ENCODE measurements at places on chromosomes 7 and 10. TPM values are rescaled to one million over a fixed set of nuclear protein-coding genes. Genes with fewer than 3 reads are reported as not detected.
A peak's percentile ranks its signal among the peaks of the same experiment; 100 is the strongest.

The ADAMTS14 gene
- 0.16 TPM for total RNA-seq

GRCh38 chr7:12759151-12759550 lies 71.7 kb downstream of the ARL4A start:
- H3K36me3 ChIP-seq = peaks cover 3% of the 10 kb centered on the region
- peaks cover 2% of the 10 kb centered on the region for H3K27me3 ChIP-seq
- H3K4me3 ChIP-seq = no peak overlapping the region
- no peaks in the 10 kb centered on the region for H3K4me1 ChIP-seq
- DNase-seq = no peak
- H3K27ac ChIP-seq = no peak overlapping the region

- H3K36me3 ChIP-seq = no peaks in the 10 kb centered on the region
- no peak for DNase-seq
- H3K4me3 ChIP-seq = peak overlapping the region; percentile 66
- H3K4me1 ChIP-seq = peaks cover 7% of the 10 kb centered on the region
- H3K27me3 ChIP-seq = peaks cover 59% of the 10 kb centered on the region
These were observed 1.4 kb downstream of the HTRA1 start for GRCh38 chr10:122462533-122463465.

The HOXA13 gene
- total RNA-seq = not detected

GRCh38 chr10:91665842-91666241 lies 33.0 kb upstream of the PPP1R3C start:
- no peak overlapping the region for H3K4me3 ChIP-seq
- H3K36me3 ChIP-seq = no peaks in the 10 kb centered on the region
- H3K27me3 ChIP-seq = peaks cover 11% of the 10 kb centered on the region
- no peak overlapping the region for H3K27ac ChIP-seq

The GSTK1 gene
- 163 TPM for total RNA-seq

- H3K27me3 ChIP-seq = no peaks in the 10 kb centered on the region
- H3K4me1 ChIP-seq = peaks cover 42% of the 10 kb centered on the region
These were observed 6.2 kb downstream of the GIGYF1 start for GRCh38 chr7:100687751-100688300.

- no peaks in the 10 kb centered on the region for H3K27me3 ChIP-seq
- no peak overlapping the region for H3K27ac ChIP-seq
- H3K4me3 ChIP-seq = no peak overlapping the region
- no peak for DNase-seq
These were observed 542.5 kb downstream of the GATA3 start for GRCh38 chr10:8596929-8597472.

GRCh38 chr7:113308399-113308798 lies 190.0 kb upstream of the SMIM30 start:
- DNase-seq = no peak
- no peak overlapping the region for H3K27ac ChIP-seq
- H3K36me3 ChIP-seq = no peaks in the 10 kb centered on the region
- no peaks in the 10 kb centered on the region for H3K4me1 ChIP-seq

- H3K4me1 ChIP-seq = no peaks in the 10 kb centered on the region
- H3K27me3 ChIP-seq = no peaks in the 10 kb centered on the region
- DNase-seq = no peak
- H3K36me3 ChIP-seq = no peaks in the 10 kb centered on the region
These were observed 61.3 kb downstream of the CD36 start for GRCh38 chr7:80699721-80700256.

GRCh38 chr7:107660381-107661080 lies at the start of gene SLC26A4:
SLC26A4 (plus strand) TSS chr7:107660828; CDS start chr7:107661642, 814 bp downstream.
- H3K4me1 ChIP-seq = peaks cover 32% of the 10 kb centered on the region
- DNase-seq = peak; percentile 66
- H3K4me3 ChIP-seq = peak within 1 kb of the TSS; percentile 74
- no peaks in the 10 kb centered on the region for H3K36me3 ChIP-seq

The CFTR gene
- total RNA-seq = not detected

DNA sequence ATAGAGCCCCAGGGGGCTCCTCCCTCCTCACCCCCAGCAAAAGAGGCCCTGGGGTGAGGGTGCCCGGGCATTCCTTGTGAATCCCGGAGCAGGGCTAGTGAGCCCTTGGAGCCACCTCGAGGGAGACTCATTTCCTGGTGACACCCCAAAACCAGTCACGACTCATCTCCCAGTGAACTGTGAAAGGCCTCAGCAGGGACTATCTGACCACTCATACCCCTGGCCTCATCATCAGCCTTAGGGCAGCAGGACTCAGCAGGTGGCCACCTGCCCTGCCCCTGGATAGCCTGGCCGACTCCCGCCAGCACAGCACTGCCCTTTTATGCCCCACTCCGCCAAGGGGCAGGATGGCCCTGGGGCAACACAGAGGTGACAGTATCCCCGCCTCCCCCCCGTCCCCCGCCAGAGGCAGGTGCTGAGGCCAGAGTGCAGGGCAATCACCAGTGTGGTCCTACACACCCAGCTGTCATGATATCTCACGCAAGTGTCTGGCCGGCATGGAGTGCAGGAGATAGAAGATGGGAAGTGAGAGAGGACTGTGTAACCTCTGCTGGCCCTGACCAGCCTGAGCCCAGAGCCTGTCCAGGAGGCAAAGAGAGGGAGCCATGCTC lies 3.2 kb downstream of the SNCG start:
- H3K4me3 ChIP-seq = no peak overlapping the region
- no peaks in the 10 kb centered on the region for H3K36me3 ChIP-seq
- H3K27me3 ChIP-seq = no peaks in the 10 kb centered on the region
- DNase-seq = no peak
- no peak overlapping the region for H3K27ac ChIP-seq
- peaks cover 11% of the 10 kb centered on the region for H3K4me1 ChIP-seq

The DEPP1 gene
- 0.16 TPM for total RNA-seq

GRCh38 chr10:34015700-34016099 lies 681.2 kb upstream of the NRP1 start:
- no peaks in the 10 kb centered on the region for H3K27me3 ChIP-seq
- no peak for DNase-seq
- H3K4me3 ChIP-seq = no peak overlapping the region

GRCh38 chr7:12893292-12893691 lies 205.9 kb downstream of the ARL4A start:
- H3K36me3 ChIP-seq = no peaks in the 10 kb centered on the region
- H3K27ac ChIP-seq = no peak overlapping the region
- DNase-seq = no peak
- H3K27me3 ChIP-seq = peaks cover 3% of the 10 kb centered on the region
- no peak overlapping the region for H3K4me3 ChIP-seq
- H3K4me1 ChIP-seq = no peaks in the 10 kb centered on the region

GRCh38 chr10:84194424-84195043 lies at the start of gene CDHR1:
CDHR1 (plus strand) TSS chr10:84194537; CDS start chr10:84194761, 224 bp downstream.
- H3K4me3 ChIP-seq = peak within 1 kb of the TSS; percentile 57
- peaks cover 10% of the 10 kb centered on the region for H3K27me3 ChIP-seq
- no peaks in the 10 kb centered on the region for H3K36me3 ChIP-seq
- DNase-seq = peak; percentile 72

GRCh38 chr7:20381406-20382034 lies 50.8 kb downstream of the ITGB8 start:
- H3K27ac ChIP-seq = no peak overlapping the region
- no peaks in the 10 kb centered on the region for H3K27me3 ChIP-seq
- no peaks in the 10 kb centered on the region for H3K36me3 ChIP-seq

DNA sequence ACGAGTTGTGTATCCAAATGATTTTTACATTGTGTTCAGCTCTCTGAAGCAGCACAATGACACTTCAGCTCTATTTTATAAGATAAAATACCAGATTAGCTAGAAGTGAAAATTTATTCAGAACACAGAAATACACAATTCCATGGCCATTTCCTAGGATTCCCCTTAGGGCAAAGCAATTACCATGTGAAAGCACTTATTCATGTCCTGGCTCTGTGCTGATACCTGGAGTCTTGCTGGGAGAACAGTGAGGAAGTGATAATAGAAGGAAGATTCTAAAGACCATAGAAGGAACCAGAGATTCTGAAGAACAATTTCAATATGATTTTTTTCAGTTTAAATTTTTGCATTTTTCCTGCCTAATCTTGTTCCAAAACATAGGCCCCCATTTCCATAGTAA lies 657.4 kb upstream of the ZWINT start:
- no peak for DNase-seq
- no peaks in the 10 kb centered on the region for H3K36me3 ChIP-seq
- H3K4me3 ChIP-seq = no peak overlapping the region
- no peaks in the 10 kb centered on the region for H3K4me1 ChIP-seq
- H3K27me3 ChIP-seq = no peaks in the 10 kb centered on the region
- no peak overlapping the region for H3K27ac ChIP-seq

GRCh38 chr10:48279081-48279751 lies 4.7 kb upstream of the FRMPD2 start:
- H3K36me3 ChIP-seq = no peaks in the 10 kb centered on the region
- no peak overlapping the region for H3K27ac ChIP-seq
- no peak overlapping the region for H3K4me3 ChIP-seq
- peaks cover 7% of the 10 kb centered on the region for H3K27me3 ChIP-seq

- H3K4me3 ChIP-seq = no peak overlapping the region
- no peaks in the 10 kb centered on the region for H3K27me3 ChIP-seq
- no peaks in the 10 kb centered on the region for H3K4me1 ChIP-seq
- H3K36me3 ChIP-seq = no peaks in the 10 kb centered on the region
- H3K27ac ChIP-seq = no peak overlapping the region
- DNase-seq = no peak
These were observed 179.4 kb downstream of the CPEB3 start for GRCh38 chr10:92111336-92111939.

- no peaks in the 10 kb centered on the region for H3K27me3 ChIP-seq
- no peak overlapping the region for H3K27ac ChIP-seq
- no peaks in the 10 kb centered on the region for H3K4me1 ChIP-seq
- no peak overlapping the region for H3K4me3 ChIP-seq
- no peaks in the 10 kb centered on the region for H3K36me3 ChIP-seq
These were observed 399.2 kb downstream of the SORCS1 start for GRCh38 chr10:106765241-106765754.

DNA sequence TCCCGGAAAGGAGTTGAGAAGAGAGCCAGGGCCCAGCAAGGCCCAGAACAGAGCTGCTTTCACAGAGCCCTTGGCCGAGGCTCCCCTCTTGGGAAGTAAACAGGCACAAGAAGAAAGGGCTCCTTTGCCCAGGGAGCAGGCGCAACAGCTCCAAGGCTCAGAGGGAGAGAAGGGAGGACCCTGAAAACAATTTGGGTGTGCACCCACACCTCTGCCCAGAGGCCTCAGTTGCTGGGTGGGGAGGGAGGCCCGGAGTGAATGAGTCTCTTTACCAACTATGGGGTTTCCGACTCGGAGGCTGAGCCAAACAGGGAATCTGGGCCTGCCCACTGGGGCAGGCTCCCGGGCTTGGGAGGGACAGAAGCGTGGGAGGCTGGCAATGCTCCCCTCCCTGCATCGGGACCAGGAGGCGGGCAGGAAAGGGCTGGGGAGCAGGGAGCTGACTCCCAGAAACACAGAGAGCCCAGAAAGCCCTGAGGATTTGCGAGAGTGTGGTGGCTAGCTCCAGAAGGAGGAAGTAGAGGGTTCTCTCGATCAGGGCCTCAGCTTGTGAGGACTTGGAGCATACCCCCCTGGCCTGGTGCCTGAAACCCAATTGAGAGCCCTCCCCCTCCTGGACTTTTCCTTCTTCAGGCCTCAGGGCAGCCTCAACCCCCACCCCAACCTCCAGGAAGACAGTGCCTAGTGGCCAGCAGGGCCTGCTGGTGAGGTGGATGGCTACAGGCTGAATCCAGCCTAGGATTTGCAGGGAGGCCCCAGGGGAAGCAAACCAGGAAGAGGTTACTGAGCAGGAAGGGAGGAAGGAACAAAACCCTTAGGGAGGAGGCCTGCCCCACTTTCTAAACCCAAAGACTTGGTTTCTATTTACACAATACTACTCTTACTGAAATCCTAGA lies 6.2 kb downstream of the C10orf105 start:
- DNase-seq = peak; percentile 61
- H3K36me3 ChIP-seq = no peaks in the 10 kb centered on the region
- H3K4me3 ChIP-seq = peak overlapping the region; percentile 70
- peak overlapping the region; percentile 96 for H3K27ac ChIP-seq
- peaks cover 65% of the 10 kb centered on the region for H3K4me1 ChIP-seq
- no peaks in the 10 kb centered on the region for H3K27me3 ChIP-seq

The CFAP43 gene
- 0.16 TPM for total RNA-seq

DNA sequence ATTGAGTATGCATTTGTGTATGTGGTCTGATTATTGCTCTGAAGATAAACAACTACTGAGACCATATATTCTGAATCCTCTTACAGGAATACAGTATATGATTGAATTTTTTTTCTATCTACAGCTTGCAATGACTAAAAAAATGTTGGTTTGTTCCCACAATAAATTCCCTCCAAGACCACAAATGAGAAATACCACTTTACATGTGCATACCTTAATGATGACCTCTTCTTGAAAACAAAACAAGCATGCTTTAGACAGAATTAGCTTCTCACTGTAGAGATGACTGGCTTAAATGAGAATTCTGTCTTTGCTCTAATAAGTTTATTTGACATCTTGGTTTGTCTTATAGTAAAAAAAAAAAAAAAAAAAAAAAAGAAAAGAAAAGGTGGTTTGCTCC lies 241.5 kb downstream of the PCDH15 start:
- no peaks in the 10 kb centered on the region for H3K27me3 ChIP-seq
- no peak for DNase-seq
- no peak overlapping the region for H3K4me3 ChIP-seq
- H3K4me1 ChIP-seq = no peaks in the 10 kb centered on the region
- H3K27ac ChIP-seq = no peak overlapping the region
- no peaks in the 10 kb centered on the region for H3K36me3 ChIP-seq

The TMEM236 gene
- 0.16 TPM for total RNA-seq

GRCh38 chr10:34207343-34207742 lies 607.8 kb downstream of the PARD3 start:
- H3K27me3 ChIP-seq = no peaks in the 10 kb centered on the region
- no peak for DNase-seq
- H3K4me1 ChIP-seq = peaks cover 7% of the 10 kb centered on the region
- H3K27ac ChIP-seq = no peak overlapping the region
- H3K4me3 ChIP-seq = no peak overlapping the region
- no peaks in the 10 kb centered on the region for H3K36me3 ChIP-seq

The DYDC2 gene
- 0.70 TPM for total RNA-seq

All from activated CD8-positive, alpha-beta T cell treated with anti-CD3 and anti-CD28 coated beads for 36 hours (primary cell).